ENCODE measurements at places on chromosomes 11 and 22.

- no peak for DNase-seq
Measured at GRCh38 chr11:114350022-114350421, 50.3 kb downstream of the C11orf71 start.

DNA sequence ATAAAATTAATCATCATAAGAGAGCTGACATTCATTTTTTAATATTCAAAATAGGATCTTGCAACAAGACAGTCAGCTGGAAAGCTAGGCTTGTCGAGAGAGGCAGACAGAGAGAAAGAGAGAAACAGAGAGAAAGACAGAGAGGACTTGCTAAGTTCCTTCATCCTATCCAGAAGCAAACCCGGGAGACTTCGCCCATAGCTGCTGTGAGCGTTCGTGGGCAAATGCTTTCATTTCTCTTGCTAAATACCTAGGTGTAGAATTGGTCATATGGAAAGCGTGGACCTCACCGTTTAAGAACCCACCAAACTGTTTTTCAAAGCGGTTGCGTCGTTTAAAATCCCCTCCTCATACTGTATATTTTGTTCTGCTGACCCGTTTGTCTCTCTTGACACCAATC lies 25.3 kb upstream of the KRTAP5-6 start:
- no peak for DNase-seq

DNA sequence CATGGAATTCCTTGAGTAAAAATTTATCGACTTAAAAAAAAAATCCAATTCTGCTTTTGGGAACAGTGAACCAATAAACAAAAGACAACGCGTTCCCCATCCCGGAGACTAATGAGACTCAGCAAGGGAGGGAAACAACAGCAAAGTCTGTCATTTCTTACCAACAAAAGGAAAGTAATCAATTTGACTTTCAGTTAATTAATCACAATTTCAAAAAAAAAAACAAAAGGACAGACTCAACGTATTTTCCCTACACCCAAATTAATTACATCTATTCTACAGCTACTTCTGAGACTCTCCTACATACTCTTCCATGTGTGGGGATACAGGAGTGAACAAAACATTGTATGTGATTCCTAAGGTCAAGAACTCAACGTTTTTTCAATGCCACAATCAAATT lies 1.9 kb downstream of the RDX start:
- DNase-seq = no peak

GRCh38 chr11:88059326-88059725 lies 115.9 kb downstream of the RAB38 start:
- no peak for DNase-seq

GRCh38 chr22:44191036-44191454 lies 10.3 kb downstream of the PARVG start:
- DNase-seq = peak; percentile 22

DNA sequence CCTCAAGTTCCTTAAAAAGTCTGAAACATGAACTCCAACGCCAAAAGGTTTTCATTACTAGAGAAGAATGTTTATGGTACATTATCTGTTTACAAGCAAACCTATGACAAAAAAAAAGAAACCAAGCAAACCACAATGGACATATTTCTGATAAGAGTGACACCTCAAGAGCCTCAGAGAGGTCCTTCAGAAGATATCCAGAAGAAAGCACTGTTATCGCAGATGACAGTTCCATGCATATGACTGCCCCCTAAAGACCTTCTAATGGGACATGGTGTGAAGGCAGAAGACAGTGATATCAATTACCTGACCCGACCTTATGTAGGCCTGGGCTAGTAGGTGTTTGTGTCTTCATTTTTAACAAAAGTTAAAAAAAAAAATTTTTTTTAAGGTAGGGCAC lies 3.1 kb downstream of the HDHD5 start:
- DNase-seq = no peak

GRCh38 chr11:13717331-13717730 lies 48.9 kb downstream of the FAR1 start:
- no peak for DNase-seq

DNA sequence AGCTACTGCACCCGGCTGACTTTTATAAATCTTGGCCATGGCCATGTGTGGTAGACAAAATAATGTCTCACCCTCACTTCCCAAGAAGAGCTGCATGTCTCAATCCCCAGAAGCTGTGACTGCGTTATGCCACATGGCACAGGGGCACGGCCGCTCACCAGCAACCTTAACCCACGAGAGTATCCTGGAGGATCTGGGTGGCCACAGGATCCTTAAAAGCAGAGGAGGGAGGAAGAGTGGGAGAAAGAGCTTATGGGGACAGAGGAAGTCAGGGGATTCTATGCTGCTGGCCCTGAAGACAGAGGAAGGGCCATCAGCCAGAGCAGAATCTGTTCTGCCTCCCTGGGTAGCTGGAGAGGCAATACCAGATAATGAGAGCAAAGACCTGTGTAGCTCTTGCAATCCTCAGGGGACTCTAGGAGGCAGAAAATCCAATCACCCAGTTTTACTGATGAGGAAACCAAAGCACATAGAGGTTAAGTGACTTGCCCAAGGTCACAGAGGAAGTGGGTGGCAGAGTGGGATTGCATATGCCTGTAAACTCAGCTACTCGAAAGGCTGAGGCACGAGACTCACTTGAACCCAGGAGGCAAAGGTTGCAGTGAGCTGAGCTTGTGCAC lies 55.3 kb downstream of the CELSR1 start:
- DNase-seq = no peak

DNA sequence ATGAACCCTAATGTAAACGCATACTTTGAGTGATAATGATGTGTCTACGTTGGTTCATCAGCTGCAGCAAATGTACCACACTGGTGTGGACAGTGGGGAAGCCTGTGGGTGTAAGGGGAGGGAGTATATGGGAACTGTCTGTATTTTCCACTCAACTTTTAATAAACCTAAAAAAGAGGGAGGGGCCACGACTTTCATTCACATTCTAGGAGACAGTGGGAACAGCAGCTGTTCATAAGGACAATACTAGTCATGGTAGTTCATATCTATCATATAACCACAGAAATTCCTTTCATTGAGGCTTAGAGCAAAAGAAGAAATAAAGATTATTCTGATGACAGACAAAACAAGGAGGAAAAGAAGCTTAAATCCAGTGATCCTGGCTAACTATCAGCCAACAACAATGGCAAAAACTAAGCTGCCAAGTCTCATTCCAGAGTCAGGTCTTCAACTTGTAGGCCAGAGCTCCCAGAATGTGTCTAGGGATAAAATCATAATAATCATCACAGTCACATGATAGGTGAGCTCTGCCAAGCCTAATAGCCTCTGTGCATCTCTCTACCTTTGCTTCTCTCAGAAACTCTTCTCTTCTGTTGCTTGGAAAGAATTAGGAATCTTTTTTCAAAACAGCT lies 59.4 kb upstream of the CHRM4 start:
- DNase-seq = no peak

Data from LoVo (cell line).